ENCODE measurements at places on chromosomes 6 and 20.

GRCh38 chr6:83808005-83808404 is 45.2 kb upstream of the RIPPLY2 start:
- no peak for DNase-seq

- no peak for DNase-seq
Measured at GRCh38 chr20:48287021-48287494, 501.8 kb upstream of the SULF2 start.

GRCh38 chr6:109466212-109466923 is 10.8 kb upstream of the MICAL1 start:
- no peak for DNase-seq

DNA sequence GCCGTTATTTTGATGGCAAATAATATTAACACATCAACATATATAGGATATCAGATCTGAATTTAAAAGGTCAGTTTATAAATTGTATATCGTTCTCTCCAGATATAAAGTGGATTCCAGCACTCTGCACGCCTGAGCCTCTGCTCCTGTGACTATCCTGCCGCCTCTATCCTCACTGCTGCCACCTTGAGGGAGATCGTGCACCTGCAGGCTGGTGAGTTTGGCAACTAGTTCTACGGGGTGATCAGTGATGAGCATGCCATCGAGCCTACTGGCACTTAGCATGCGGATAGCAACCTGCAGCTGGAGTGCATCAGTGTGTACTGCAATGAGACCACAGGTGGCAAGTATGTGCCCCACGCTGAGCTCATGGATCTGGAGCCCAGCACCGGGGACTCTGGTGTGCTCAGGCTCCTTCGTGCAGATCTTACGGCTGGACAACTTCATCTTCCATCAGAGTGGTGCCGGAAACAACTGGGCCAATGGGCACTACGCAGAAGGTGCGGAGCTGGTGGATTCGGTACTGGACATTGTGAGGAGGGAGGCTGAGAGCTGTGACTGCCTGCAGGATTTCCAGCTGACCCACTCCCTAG is 84.9 kb downstream of the FBXO5 start:
- DNase-seq: peak; percentile 72

DNA sequence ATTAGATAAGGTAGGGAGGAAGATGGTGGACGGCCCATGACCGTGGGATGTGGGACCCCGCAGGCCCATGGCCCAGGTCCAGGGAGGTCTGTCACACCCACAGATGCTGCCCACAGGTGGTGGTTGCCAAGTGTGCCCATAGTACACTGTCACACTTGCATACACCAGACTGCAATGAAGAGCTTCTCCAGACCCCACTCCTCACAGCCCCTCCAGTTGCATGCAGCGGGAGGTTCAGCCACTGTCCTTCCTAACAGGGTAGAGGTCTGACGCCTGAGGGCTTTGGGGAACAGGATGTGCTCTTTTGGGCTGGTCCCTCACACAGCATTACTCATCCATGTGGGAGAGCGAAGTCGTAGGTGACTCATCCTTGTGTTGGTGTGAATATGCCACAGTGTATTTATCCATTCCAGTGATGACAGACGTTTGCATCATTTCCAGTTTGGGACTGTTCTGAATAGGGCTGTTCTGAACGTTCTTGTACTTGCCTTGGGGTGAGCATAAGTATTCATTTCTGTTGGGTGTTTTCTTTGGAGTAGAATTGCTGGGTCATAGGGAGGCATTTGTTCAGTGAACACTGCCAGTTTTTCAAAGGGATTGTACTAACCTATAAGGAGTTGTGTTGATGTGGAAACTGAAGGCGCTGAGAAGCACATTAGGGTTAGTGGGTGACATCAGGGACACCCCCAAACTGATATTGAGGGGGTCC is 10.1 kb upstream of the PYGB start:
- no peak for DNase-seq
